Cardiac muscle cell (in vitro differentiated cells and primary cell): ENCODE measurements at places on chromosomes 16 and 17. TPM values are rescaled to one million over a fixed set of nuclear protein-coding genes. Genes with fewer than 3 reads are reported as not detected.
A peak's percentile ranks its signal among the peaks of the same experiment; 100 is the strongest.

The NLGN2 gene
- total RNA-seq = 14.8 and 26.3 TPM in 2 replicates

The TAC4 gene
- total RNA-seq = not detected in 2 replicates

The MPV17L gene
- total RNA-seq = 1.3 and 1.4 TPM in 2 replicates

The IGF2BP1 gene
- 55.1 and 74.0 TPM in 2 replicates for total RNA-seq

The SPNS3 gene
- total RNA-seq = not detected in 2 replicates

The C17orf78 gene
- not detected in 2 replicates for total RNA-seq

The MYO15A gene
- 2.5 and 4.9 TPM in 2 replicates for total RNA-seq

The CBFA2T3 gene
- 0.21 and 0.69 TPM in 2 replicates for total RNA-seq

The KIF2B gene
- not detected in 2 replicates for total RNA-seq

The SPATA2L gene
- 15.5 and 25.2 TPM in 2 replicates for total RNA-seq

DNA sequence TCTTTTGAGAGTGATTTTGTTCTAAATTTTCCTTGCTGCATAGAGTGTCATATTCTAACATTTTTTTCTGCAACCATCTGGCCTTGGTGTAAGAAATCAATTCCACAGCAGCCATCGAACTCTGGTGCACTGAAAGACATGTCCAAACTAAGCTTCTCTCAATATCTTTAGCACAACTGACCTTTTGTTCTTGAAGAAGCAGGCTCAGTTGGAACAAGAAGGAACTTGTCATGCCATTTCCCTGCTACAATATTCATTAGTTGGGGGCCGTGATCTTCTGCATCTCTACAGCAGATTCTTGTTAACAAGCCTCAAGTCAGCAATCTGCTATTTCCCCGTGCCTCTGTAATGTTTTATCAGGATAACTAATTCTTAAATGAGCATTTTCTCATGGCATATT, 1305.6 kb downstream of the CDH11 start:
- no peaks in the 10 kb centered on the region for H3K36me3 ChIP-seq
- H3K4me1 ChIP-seq = no peaks in the 10 kb centered on the region
- H3K27ac ChIP-seq = no peak overlapping the region
- H3K27me3 ChIP-seq = no peaks in the 10 kb centered on the region
- H3K4me3 ChIP-seq = no peak overlapping the region
- no peak for DNase-seq

DNA sequence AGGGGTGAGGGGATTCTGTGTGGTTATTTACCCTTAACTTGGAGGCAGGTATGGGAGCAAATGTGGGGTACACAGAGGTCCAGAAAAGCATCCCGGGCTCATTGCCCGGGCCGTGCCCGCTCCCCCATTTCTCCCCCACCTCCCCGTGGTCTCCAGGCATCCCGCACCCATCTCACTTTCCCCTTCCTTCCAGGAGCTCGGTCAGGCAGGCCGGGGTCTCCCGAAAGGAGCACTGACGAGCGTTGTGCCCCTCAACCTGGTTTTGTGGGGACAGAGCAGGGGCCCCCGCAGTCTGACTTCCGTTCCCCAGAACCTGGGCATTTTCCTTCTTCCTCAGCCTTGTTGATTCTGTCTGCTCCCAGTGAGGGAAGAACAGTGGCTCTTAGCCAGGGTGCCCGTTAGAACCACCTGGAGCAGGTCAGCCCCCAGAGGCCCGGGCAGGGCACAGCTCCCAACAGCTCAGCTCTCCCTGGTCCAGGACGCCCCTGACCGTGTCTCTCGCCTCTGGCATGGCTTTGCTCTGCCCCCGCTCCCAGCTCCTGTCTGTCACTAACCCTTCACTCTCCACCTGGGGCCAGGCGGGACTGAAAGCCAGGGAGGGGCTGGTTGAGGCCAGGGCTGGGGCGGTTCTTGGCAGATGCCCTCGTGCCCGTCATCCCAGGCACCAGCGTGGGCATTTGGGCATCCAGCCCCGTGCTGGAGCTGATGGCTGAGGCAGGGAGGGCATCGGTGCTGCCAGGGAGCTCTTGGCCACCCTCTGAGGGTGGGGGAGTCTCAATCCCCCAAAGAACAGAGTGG, 12.5 kb upstream of the NUDT16L1 start:
- H3K4me3 ChIP-seq = no peak overlapping the region
- H3K27ac ChIP-seq = peak overlapping the region; percentile 51
- peaks cover 2% of the 10 kb centered on the region for H3K36me3 ChIP-seq
- H3K27me3 ChIP-seq = no peaks in the 10 kb centered on the region

- no peaks in the 10 kb centered on the region for H3K27me3 ChIP-seq
- no peak overlapping the region for H3K27ac ChIP-seq
- H3K4me1 ChIP-seq = peaks cover 20% of the 10 kb centered on the region
- no peak for DNase-seq
- no peaks in the 10 kb centered on the region for H3K36me3 ChIP-seq
Observed at GRCh38 chr16:51245658-51245995, 94.6 kb upstream of the SALL1 start.

DNA sequence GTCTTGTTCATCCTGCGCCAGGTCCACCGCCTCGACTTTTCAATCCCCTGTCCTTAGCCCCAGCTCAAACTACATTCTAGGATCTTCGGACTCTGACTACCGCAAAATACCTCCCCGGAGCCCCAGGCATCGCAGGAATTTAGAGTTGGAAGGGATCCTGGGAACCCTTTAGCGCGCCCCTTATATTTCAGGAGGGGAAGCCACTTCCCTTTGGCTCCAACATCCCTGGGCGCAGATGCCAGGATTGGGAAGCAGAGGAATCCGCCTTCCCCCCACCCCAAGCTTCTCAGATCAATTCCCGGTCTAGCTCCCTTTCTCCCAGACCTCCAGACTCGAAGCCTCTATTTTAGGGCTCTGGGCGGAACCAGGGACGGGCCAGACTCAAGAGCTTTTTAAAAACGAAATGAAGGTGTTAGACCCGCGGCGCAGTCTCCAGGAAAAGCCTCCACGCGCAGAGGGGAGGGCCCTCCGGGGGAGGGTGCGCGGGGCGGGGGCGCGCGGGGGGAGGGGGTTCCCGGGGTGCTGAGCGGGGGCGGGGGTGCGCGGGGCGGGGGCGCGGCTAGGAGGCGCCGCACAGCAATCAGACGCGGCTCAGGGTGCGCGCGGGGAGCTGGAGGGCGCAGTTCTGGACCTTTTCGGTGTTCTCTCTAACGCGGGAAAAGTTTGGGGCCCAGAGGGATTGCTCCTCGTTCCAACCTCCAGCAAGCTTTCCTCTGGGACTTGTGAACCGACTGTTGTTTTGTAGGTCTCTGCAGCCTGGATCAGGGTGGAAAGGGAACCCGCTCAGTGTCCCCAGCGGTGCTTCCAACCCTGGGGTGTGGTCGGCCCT, 1.6 kb downstream of the AHSP start:
- peaks cover 43% of the 10 kb centered on the region for H3K27me3 ChIP-seq
- H3K4me3 ChIP-seq = peak overlapping the region; percentile 29
- H3K4me1 ChIP-seq = no peaks in the 10 kb centered on the region
- DNase-seq = peak; percentile 73
- H3K27ac ChIP-seq = no peak overlapping the region

- no peaks in the 10 kb centered on the region for H3K27me3 ChIP-seq
- H3K4me1 ChIP-seq = peaks cover 20% of the 10 kb centered on the region
- DNase-seq = no peak
- no peaks in the 10 kb centered on the region for H3K36me3 ChIP-seq
- no peak overlapping the region for H3K27ac ChIP-seq
Observed at GRCh38 chr17:57489321-57489720, 233.0 kb downstream of the MSI2 start.

- no peaks in the 10 kb centered on the region for H3K36me3 ChIP-seq
- no peak overlapping the region for H3K4me3 ChIP-seq
- no peaks in the 10 kb centered on the region for H3K27me3 ChIP-seq
- peak; percentile 17 for DNase-seq
- H3K27ac ChIP-seq = no peak overlapping the region
Observed at GRCh38 chr17:72351884-72352346, 231.1 kb downstream of the SOX9 start.

- H3K27ac ChIP-seq = no peak overlapping the region
- H3K4me1 ChIP-seq = no peaks in the 10 kb centered on the region
- H3K4me3 ChIP-seq = no peak overlapping the region
- H3K27me3 ChIP-seq = no peaks in the 10 kb centered on the region
- no peak for DNase-seq
- no peaks in the 10 kb centered on the region for H3K36me3 ChIP-seq
Observed at GRCh38 chr17:65896889-65897288, 295.0 kb downstream of the CEP112 start.

DNA sequence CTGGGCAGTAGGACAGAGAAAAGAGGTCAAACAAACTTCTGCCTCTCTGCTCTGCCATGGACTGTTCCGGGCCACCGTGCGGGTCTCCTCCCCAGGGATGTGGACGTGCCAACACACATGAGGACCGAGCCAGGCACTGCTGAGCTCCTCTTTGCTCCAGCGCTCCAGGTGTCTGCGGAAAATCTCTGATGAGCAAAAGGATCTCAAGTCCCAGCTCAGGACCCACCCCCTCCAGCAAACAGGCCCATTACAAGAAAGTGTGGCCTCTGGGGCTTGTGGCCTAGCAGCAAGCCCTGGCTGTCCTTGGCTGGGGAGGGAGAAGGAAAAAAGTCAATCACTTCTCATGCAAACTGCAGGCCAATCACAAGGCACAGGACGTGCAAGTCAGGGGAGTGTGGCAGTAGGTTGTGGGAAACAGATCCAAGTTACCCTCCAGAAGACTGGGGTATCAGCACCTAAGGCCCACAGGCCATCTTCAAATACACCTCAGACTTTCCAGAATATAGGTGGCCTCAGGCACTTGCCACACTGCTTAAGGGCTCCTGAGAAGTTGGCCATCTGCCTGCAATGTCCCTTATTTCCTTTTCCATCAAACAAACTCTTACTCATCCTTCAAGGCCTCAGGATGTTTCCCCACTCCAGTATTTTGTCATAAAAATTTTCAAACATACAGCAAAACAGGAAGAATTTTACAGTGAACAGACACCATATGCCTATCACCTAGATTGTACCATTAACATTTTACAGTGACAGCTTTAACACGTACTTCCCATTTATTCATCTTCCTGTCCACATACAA, 36.0 kb upstream of the SREBF1 start:
- no peak overlapping the region for H3K4me3 ChIP-seq
- peaks cover 23% of the 10 kb centered on the region for H3K4me1 ChIP-seq
- H3K36me3 ChIP-seq = peaks cover 8% of the 10 kb centered on the region
- peaks cover 27% of the 10 kb centered on the region for H3K27me3 ChIP-seq
- H3K27ac ChIP-seq = no peak overlapping the region

- no peaks in the 10 kb centered on the region for H3K36me3 ChIP-seq
- DNase-seq = no peak
- no peaks in the 10 kb centered on the region for H3K27me3 ChIP-seq
- H3K4me1 ChIP-seq = no peaks in the 10 kb centered on the region
Observed at GRCh38 chr17:70013911-70014310, 61.1 kb upstream of the KCNJ16 start.

GRCh38 chr17:32516450-32516849, 29.7 kb downstream of the CDK5R1 start:
- no peaks in the 10 kb centered on the region for H3K27me3 ChIP-seq
- no peaks in the 10 kb centered on the region for H3K36me3 ChIP-seq
- no peak for DNase-seq
- H3K27ac ChIP-seq = peak overlapping the region; percentile 21
- no peak overlapping the region for H3K4me3 ChIP-seq
- peaks cover 38% of the 10 kb centered on the region for H3K4me1 ChIP-seq

GRCh38 chr17:40349895-40350688, 14.4 kb downstream of the GJD3 start:
- H3K36me3 ChIP-seq = peaks cover 10% of the 10 kb centered on the region
- no peaks in the 10 kb centered on the region for H3K27me3 ChIP-seq
- H3K27ac ChIP-seq = peak overlapping the region; percentile 43
- DNase-seq = peak; percentile 63

GRCh38 chr16:64989050-64989449, 132.8 kb downstream of the CDH11 start:
- H3K27me3 ChIP-seq = no peaks in the 10 kb centered on the region
- no peak overlapping the region for H3K4me3 ChIP-seq
- peaks cover 7% of the 10 kb centered on the region for H3K36me3 ChIP-seq
- no peak overlapping the region for H3K27ac ChIP-seq
- H3K4me1 ChIP-seq = peaks cover 3% of the 10 kb centered on the region
- no peak for DNase-seq

DNA sequence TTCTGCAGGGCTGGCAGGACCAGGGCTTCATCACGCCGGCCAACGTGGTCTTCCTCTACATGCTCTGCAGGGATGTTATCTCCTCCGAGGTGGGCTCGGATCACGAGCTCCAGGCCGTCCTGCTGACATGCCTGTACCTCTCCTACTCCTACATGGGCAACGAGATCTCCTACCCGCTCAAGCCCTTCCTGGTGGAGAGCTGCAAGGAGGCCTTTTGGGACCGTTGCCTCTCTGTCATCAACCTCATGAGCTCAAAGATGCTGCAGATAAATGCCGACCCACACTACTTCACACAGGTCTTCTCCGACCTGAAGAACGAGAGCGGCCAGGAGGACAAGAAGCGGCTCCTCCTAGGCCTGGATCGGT, 1.4 kb downstream of the CDK5R1 start:
- H3K27me3 ChIP-seq = no peaks in the 10 kb centered on the region
- no peak overlapping the region for H3K4me3 ChIP-seq
- H3K36me3 ChIP-seq = no peaks in the 10 kb centered on the region
- H3K4me1 ChIP-seq = peaks cover 12% of the 10 kb centered on the region

DNA sequence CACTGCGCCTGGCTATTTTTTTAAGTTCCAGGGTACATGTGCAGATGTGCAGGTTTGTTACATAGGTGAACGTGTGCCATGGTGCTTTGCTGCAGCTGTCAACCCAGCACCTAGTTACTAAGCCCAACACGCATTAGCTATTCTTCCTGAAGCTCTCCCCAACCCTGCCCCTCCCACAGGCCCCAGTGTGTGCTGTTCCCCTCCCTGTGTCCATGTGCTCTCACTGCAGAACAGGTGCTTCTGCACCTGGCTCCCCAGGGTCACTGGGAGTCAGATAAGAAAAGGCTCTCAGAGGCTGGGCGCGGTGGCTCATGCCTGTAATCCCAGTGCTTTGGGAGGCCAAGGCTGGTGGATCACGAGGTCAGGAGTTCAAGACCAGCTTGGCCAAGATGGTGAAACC, 6.2 kb downstream of the HASPIN start:
- DNase-seq = no peak
- H3K36me3 ChIP-seq = no peaks in the 10 kb centered on the region
- no peaks in the 10 kb centered on the region for H3K4me1 ChIP-seq
- no peaks in the 10 kb centered on the region for H3K27me3 ChIP-seq
- H3K4me3 ChIP-seq = no peak overlapping the region

GRCh38 chr17:56594320-56595107, 1.0 kb downstream of the NOG start:
- peaks cover 18% of the 10 kb centered on the region for H3K4me1 ChIP-seq
- peak overlapping the region; percentile 67 for H3K4me3 ChIP-seq
- peak overlapping the region; percentile 84 for H3K27ac ChIP-seq

- no peak overlapping the region for H3K4me3 ChIP-seq
- H3K27me3 ChIP-seq = peaks cover 4% of the 10 kb centered on the region
- no peaks in the 10 kb centered on the region for H3K36me3 ChIP-seq
- H3K4me1 ChIP-seq = no peaks in the 10 kb centered on the region
- no peak for DNase-seq
Observed at GRCh38 chr17:6323626-6324356, 111.1 kb downstream of the AIPL1 start.

- no peaks in the 10 kb centered on the region for H3K27me3 ChIP-seq
- no peak overlapping the region for H3K27ac ChIP-seq
- H3K36me3 ChIP-seq = no peaks in the 10 kb centered on the region
- no peak for DNase-seq
- no peak overlapping the region for H3K4me3 ChIP-seq
Observed at GRCh38 chr17:65604070-65604469, 42.6 kb upstream of the AXIN2 start.

GRCh38 chr17:34206569-34206968, 48.5 kb upstream of the CCL2 start:
- H3K4me3 ChIP-seq = no peak overlapping the region
- no peaks in the 10 kb centered on the region for H3K4me1 ChIP-seq
- H3K27me3 ChIP-seq = no peaks in the 10 kb centered on the region
- DNase-seq = no peak
- H3K36me3 ChIP-seq = no peaks in the 10 kb centered on the region
